ENCODE measurements at places on chromosomes 5 and 9.

DNA sequence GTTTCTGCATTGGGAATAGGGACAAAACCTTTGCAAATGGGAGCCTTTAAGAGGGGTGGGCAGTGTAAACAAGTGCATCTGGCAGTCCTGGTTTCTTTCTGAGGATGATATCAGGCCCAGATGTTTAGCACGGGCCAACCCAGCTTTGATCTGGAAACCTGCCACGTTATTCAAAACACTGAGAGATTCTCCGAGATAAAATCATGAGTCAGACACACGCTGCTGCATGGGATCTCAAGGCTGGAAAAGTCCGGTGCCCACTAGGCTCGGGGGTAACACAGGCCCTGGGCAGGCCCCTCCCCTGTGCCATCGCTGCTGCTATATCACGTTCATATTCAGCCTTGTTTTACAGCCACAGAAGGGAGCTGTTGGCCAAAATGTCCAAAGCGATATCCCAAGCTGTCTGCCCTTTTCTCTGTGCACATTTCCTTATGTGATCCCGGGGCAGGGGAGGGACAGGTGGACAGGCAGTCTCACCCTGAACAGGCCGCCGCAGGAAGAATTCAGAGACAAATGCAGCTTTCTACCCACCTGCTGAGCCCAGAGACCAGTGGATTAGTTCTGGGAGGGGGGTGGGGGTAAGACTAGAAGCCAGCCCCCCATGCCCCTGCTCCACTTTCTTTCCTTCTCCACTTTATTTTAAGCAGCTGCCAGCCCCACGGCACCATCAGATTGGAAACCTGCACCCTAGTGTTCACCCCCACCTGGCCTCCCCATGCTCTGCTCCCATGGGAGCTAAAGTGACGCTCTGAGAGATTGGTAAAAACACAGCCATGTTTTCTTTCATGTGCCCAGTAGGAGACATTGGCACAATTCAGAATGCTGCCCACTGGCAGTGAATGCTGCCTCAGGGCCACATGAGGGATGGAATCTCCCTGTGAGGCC, 63.1 kb downstream of the TMOD1 start:
- DNase-seq = no peak

- DNase-seq = no peak
Observed at GRCh38 chr5:69206528-69207190, 17.3 kb downstream of the CENPH start.

GRCh38 chr5:62931153-62931950, 352.7 kb downstream of the LRRC70 start:
- no peak for DNase-seq

DNA sequence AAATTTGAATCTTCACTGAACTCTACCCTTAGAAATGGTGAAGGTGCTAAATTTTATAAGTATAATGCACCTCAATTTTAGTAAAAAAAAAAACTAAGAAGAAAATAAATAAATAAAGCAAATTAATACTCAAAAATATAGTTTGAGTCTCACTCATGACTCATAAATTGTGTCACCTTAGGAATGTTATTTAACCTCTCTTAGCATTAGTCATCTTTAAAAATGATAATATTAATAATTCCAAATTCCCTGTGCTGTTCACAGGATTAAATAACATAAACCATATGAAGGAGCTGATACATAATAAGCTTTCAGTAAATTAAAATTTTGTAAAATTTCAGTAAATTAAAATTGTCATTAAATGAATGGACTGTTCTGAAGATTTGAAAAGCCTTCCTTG, 339.8 kb upstream of the RGMB start:
- no peak for DNase-seq

DNA sequence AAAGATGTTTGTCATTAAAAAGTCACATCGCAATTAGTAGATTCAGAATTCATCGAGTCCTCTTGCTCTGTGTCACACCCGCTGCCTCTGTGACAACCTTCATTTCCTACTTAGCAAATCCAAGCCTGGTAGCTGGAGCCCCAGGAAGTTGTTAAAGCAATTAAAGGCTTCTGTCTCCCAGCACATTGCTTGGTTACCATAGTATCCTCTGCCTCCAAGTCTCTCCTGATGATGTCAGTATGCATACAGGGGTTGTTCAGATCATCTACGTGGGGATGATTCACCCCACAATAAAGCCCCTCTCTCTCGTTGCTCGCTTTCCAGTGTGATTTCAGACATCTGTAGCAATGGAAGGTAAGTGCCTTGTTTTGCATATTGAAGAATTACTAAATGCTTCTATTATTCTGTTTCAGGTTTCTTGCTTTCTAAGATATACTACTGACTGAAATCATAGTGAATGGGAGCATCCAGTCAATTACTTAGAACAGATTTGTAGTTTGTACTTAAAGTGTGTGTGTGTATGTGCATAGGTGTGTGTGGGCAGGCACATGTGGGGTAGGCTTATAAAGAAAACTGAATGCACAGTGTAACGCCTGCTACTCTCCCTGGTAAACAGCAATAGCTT, 52.9 kb downstream of the PAM start:
- no peak for DNase-seq

GRCh38 chr9:121485623-121486022, 14.0 kb downstream of the GGTA1 start:
- DNase-seq = no peak

GRCh38 chr9:103483471-103484096, 488.5 kb downstream of the CYLC2 start:
- DNase-seq = no peak

DNA sequence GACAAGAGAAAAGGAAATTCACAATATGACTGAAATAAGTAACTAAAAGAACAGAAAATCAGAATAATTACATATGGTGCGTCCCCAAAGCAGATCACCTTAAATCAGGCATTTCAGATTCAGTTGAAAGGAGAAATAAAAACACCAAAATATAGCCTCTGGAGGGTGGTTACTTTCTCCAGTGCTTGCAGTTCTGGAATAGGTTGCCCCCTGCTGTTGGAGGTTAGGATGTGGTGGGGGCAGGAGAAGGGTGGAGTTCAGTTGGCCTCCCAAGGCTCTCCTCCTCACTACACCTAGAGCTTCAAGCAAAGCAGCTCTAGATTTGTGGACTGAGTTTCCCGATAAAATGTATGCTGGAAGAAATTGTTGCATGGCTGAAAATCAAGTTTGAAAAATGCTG, 338.2 kb upstream of the TLE4 start:
- DNase-seq = no peak

DNA sequence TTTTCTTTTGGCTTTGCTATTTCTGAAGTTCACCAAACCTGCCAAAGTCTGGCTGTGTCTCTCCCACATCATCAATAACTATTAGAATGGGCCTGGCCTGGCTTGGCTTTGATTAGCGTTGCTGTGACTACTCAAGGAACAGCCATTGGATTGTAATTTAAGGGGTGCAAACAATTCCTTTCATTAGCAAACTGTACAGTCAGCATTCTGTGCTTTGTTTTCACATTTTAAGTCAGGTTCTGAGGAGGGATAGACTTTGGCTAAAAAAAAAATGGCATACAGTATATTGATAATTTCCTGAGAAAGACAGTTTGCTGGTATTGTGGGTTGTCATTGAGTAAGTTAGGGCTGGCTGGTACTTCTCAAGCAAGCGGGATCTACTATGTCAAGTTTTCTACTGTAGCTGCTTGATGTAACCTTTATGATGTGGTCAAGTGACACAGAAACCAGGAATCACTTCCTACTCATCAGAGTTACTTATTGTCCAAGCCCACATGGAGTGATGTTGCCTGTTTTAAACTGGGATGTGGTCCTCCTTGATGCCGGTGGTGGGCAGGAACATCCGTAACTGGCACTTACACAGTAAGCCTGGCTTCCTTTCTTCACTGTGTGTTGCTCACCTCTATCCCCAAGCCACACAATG, 161.4 kb downstream of the CD180 start:
- DNase-seq = no peak

- DNase-seq = no peak
Observed at GRCh38 chr5:39024884-39025283, 49.3 kb downstream of the RICTOR start.

GRCh38 chr9:84068872-84069271, 88.3 kb downstream of the RMI1 start:
- DNase-seq = no peak

GRCh38 chr9:35193762-35194161, 32.0 kb downstream of the UNC13B start:
- DNase-seq = no peak

DNA sequence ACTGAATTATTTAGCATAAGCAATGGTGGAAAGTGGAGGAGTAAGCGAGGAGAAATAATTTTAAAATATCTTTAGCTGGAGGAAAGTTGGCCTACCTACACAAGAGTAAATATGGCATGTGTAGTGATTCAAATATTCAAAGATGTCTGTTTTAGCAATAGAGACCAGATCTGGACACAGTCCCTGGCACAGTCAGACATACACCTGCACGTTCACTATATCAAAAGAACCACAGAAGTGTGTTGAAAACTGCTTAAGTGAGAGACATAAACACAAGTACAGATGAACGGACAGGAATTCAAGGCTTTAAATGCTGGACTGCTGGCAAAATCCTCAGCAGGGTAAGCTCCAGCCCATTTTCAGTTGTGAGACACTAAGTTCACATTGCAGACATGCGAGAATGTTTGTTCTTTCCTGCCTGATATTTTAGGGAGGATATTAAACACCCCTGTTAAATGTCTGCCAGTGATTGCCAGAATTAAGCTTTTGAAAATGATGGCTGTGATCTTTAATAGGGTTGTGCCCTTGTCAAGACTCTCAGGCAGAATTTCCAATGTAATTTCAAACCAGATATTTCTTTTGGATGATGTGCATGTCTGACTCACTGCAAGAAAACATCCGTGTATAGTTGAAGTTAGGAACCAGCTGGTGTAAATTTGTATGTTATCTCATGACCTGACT, 810.6 kb downstream of the TLE4 start:
- no peak for DNase-seq

GRCh38 chr9:136010615-136011361, 49.6 kb upstream of the UBAC1 start:
- no peak for DNase-seq

- DNase-seq = no peak
Observed at GRCh38 chr5:108093186-108093585, 288.7 kb downstream of the FBXL17 start.

GRCh38 chr5:78157001-78157400, 137.5 kb downstream of the AP3B1 start:
- no peak for DNase-seq

GRCh38 chr9:68733021-68733405, 28.0 kb downstream of the PIP5K1B start:
- no peak for DNase-seq

GRCh38 chr9:91101611-91102168, 260.0 kb downstream of the AUH start:
- DNase-seq = peak; percentile 73

DNA sequence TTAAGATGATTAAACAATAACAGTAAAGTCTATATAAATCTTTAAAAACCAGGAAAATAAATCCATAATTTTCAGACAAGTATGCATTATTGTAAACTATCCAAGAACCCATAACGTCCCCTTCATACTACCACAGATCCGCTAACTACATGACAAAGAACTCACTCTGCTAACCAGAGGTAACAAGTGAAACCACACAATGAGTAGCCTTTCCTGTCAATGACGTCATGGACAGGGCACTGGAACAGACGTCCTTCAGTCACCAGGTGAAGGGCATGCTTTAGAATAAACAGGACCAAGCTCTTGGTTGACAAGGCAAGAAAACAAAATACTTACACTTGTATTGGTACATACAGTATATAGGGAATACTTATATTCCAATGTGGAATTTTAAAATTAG, 45.2 kb downstream of the RNF130 start:
- no peak for DNase-seq

DNA sequence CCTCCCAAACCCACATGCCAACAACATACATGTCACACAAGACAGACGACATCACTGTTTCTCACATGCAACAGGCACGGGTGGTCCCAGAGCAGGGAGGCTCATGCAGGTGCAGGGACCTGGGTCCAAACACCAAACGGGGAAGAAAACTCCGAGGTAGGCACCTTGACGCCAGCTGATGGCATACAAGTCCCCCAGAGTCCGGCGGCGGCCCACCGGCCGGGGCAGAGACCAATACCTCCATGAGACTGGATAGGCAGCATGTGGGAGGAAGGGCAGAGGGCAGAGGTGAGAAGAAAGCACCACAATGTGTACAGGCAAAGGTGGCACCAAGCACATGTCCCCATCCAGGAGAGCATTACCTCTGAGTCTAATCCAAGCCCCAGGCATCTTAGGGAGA, 73.0 kb upstream of the UBTD2 start:
- DNase-seq = no peak

DNA sequence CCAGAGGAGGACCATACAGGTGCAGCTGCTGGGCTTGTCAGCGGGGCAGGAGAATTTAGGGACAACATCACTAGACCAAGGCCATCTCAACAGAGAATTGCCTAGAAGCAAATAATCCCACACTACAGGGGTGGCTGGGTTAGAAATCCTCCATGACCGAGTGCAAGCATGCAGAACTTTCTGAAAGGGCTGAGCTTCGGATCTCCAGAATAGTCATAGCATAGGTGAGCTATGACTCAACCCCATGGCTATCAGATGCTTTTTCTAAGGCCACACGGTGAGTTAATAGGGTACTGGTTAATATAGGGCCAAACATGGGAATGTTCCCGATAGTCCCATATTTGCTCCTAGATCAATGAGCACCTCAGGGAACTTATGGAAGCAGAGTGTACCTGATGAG, 4.2 kb downstream of the KCNIP1 start:
- no peak for DNase-seq

GRCh38 chr5:9396285-9396770, 149.5 kb downstream of the SEMA5A start:
- DNase-seq = no peak

DNA sequence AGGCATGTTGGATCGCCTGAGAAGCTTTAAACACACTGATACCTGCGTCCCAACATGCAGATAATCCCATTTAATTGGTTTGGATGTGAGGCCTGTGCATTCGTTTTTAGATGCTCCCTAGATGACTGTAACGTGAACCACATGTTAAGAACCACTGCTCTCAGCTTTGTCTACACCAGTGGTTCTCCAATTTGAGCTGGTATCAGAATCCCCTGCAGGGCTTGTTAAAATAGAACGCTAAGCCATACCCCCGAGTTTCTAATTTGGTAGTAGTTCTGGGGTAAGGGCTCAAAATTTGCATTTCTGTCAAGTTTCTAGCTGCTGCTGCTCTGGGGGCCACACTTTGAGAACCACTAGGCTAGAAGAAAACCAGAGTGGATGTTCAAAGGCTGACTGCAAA, 74.7 kb downstream of the S1PR3 start:
- DNase-seq = no peak

GRCh38 chr9:107307331-107307730, 24.3 kb downstream of the RAD23B start:
- no peak for DNase-seq

Measured in activated CD4-positive, alpha-beta T cell treated with anti-CD3 and anti-CD28 coated beads, Interleukin-2, amount 50 U/mL, for 1 hour (primary cell).